A549 (cell line): ENCODE measurements at places on chromosomes 2 and 18.

DNA sequence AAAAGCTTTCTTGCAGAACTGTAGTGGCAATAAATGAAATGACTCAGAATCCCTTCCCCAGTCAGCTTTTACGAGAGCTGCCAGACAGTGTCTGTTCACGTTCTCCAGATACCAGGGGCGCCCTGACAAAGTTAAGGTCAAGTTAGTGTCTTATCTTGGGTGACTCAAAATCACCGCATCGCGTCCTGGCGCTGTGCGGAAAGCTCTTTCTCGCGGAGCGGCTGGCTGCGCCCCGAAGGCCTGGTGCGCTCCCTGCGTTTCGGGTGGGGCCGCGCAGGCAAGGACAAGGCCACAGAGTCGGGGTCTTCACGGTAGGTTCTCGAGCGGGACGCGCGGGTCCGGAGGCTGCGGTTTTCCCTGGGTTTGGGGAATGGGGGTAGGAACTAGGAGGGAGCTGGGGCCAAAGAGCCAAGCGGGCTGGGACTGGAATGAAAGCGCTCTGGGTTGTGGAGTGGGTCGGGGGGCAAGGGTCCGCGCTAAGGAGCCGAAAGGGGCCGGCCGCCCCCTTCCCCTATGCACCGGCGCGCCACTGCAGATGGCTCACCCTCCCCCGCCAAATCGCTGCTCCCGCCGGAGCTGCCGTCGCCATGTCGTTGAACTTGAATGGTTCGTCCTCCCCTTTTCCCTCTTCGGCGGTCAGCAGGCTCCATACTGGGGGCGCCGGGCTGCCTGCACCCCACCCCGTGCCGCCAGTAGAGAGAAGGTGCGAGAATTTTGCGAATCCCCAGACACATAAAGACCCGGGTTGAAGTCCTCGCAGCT is 2.6 kb upstream of the HOXD11 start:
- peak; percentile 82 for DNase-seq

- no peak for DNase-seq
These were observed 1608.3 kb upstream of the ZEB2 start for GRCh38 chr2:146128216-146128615.

GRCh38 chr18:850960-851359 is 38.9 kb upstream of the YES1 start:
- DNase-seq = no peak

GRCh38 chr2:60356346-60356745 is 197.1 kb downstream of the BCL11A start:
- no peak for DNase-seq

DNA sequence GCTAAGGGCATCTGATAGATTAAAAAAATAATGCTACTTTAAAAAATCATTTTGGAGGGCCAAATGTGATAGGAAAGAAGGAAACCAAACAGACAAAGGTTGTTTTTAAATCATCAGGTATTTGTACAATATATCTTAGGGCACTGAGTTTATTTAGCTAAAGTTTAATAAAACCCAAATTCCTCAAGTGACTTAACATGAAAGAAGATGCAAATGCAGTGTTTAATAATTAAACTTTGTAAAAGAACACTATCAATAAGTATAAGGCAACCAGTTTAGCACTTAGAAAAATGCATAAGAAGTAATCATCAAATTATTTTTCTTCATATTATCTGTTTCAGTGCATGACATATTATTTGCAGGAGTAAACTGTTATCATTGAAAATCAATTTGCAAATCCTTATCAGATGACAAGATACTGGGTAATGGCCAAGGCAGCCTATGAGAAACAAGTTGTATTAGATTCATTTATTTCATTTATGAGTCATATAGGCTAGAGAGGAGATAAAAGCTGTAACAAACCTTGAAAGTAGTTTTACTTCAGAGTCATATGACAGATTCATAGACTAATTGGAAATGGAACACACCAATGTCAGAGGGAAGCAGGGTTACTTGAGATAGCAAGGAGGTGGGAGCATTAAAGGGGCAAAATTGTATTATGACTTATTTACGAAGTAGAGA is 165.5 kb downstream of the GCA start:
- DNase-seq = no peak

- DNase-seq = no peak
These were observed 75.6 kb downstream of the SATB2 start for GRCh38 chr2:199382091-199382490.

GRCh38 chr2:109322641-109323040 is 193.6 kb downstream of the SH3RF3 start:
- DNase-seq = no peak

DNA sequence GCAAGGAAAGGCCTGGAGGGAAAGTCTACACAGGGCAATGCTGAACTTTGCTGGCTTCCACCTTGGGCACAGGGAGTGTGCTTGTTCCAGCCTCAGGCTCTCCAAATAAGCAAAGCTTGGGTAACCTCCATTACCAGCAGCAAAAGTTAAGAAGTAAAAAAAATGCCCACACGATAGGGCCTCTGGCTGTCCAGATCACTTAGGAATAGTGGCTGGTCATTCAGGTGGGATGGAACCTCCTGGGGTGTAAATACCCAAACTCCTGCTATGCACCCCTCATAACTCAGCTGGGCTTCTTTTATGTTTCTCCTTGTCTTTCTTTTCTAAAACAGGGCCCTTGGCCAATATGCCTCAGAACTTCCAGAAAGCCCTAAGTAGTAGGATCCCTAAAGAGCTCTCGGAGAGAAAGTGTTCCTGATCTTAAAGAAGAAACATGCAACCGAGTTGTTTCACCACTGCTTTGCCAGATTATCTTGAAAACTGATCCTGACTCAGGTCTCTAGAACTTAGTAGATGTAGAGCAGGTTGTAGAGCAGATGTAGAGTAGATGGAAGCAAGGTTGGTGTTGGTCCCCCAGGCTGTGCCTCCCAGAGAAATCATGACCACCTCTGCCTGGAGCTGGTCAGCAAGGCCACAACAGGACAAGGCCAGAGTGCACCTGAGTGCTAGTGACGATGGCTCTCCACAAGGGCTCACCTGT is 2.0 kb upstream of the OSR1 start:
- no peak for DNase-seq

GRCh38 chr18:56381196-56381595 is 257.2 kb downstream of the TXNL1 start:
- no peak for DNase-seq

DNA sequence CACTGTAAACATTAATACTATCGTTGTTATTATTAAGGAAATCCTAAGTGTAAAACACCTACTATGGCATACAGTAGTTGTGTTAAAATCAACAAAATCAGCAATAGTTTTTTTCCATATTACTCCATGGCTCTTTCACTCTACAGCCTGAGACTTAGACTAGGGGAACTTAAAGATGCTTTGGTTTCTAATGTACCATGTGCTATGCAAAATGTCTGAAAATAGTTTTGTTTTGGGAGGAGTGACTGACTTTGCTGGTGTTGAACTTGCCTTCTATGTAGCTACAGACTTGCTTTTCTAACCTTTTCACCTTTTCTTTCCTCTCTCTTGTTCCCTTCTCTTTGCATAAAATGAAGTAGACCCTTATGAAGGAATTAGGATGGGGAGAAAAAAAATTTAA is 159.0 kb upstream of the CCDC195 start:
- no peak for DNase-seq

DNA sequence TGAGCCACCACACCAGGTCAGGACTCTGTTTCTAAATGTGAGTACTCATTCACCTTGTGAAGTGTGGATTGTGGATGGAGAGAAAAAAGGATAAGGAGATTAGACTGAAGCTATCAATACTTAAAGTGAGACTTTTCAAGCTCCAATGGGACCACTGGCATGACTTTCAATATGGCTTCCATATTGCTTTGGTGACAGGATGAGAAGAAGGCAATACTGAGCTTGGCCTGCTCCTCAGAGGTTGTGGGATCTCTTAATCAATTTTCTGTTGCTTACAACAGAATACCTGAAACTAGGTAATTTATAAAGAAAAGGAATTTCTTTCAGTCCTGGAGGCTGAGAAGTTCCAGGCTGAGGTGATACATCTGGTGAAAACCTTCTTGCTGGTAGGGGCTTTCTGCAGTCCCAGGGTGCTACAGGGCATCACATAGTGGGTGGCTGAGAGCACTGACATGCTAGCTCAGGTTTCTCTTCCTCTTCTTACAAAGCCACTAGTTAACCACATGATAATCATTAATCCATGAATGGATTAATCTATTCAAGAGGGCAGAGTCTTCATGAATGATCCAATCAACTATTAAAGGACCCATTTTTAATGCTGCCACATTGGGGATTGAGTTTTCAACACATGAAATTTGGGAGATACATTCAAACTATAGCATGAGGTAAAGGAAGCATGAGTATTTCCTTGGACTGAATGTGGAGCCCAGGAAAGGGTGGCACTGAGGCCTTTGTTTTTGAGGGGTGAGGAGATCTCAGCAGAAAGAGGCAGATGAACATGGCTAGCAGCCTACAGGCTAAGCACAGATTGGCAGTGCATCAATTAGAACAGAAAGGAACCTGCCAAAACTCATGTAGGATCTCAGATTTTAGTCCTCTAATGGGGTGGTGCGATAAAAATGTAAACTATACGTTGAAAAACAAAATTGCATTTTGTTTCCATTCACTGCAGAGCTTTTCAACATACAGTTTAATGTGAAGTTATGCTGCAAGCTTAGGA is 274.5 kb downstream of the PIK3C3 start:
- DNase-seq = no peak

GRCh38 chr18:65749841-65750240 is 971 bp upstream of the CDH7 start:
- DNase-seq = no peak

GRCh38 chr2:150465703-150466569 is 21.5 kb downstream of the RND3 start:
- no peak for DNase-seq

DNA sequence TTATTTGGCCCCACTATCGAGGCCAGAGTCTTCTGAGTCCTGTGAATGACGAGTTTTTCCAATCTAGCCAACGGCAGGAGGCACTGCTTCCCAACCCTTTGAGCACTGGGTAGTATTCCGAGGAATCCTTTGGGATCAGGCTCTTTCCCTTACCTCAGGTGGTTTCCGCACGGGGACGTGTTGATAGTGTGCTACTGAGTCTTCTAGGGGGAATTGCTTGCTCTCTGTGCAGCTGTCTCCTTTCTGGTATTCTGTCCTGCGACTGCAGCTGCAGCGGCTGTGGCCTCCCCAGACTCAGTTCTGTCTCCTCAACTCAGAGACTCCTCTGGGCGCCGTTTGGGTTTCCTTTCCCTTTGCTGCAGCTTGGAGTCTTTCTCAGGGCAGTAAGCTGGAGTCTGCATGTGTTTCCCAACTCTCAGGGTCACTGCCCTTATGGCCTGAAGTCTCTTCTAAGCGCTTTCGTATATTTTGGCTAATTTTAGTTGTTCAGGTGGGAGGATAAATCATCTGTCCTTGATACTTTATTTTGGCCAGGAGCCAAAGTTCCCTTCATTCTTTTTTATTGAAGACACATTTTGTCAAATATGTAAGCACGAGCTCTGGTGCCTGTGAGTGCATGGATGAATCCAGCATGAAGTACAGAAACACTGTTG is 118.4 kb downstream of the MAP4K4 start:
- no peak for DNase-seq

DNA sequence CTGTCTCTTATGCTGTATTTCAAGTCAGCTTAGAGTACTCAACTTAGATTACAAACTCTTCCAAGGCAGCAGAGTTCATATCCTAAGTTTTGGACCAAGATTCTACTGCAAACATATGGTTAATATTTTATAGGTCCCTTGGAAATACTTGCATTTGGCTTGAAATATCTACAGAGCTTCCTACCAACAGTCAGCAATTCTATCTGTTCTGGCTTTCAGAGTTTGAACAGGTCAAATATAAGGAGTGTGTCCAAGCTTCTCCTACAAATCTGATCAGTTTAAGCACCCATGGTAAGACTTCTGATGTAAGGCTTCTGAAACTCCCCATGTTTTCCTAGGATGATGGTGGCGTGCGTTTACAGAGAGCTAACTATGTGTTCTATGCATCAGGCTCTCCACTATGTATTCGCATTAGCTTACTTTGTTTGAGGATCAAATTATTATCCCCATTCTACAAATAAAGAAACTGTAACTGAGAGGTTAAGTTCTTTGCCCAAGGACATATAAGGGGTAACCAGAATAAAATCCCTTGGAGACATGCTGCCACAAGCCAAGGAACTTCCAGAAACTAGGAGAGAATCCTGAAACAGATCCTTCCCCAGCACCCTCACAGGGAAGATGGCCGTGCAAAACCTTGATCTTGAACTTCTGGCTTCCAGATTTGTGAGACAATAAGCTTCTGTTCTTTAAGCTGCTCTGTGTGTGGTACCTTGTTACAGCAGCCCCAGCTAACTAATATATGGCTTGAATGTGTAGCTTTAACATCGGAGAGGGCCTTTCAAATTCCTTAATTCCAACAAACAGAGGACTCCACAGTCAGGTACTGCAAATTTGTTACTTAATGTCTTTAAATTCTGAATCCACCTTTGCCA is 55.1 kb downstream of the ATP8B1 start:
- DNase-seq = no peak

DNA sequence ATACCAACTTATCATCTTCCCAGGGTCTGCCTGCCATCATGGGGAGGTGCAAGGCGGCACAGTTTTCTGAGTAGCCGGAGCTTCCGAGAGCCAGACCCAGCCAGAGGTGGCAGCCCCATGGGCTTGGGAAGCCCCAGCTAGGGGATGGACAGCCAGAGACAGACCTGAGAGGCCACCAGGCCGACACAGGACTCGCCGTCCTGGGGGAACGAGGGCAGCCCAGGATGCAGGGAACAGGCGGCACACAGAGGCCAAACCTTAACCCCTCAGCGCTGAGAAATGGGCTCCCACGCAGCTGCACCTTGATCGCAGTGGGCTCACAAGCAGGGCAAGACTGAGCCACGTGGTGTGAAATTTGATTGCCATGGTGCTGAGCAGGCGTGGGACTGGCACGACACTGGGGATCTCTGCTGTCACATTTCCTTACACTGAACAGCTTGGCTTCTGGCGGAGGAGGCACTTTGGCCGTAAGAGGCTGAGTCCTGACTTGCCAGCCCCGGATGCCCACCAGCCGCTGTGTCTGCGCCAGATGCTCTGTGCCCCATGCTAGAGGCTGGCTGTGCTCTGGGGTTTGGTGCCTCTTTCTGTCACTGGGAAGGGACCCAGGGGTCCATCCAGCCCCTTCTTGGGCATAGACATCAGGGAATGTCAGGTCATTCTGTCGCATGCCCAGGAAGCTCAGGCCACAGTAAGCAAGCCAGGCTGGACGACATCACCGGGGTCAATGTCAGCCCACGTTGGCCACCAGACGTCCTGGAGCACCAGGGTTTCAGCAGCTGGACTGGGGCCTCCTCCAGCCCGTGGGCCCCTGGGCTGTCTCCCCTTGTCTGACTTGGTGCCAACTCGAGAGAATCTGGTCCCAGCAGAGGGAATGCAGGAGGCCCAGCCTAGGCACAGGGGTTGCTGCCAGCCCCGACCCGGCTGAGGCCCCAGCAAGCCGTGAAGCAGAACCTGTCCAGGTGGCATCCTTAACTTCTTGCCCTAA is 312.1 kb upstream of the MYT1L start:
- DNase-seq = no peak
